ENCODE measurements at places on chromosomes 16 and 17. TPM values are rescaled to one million over a fixed set of nuclear protein-coding genes. Genes with fewer than 3 reads are reported as not detected.

DNA sequence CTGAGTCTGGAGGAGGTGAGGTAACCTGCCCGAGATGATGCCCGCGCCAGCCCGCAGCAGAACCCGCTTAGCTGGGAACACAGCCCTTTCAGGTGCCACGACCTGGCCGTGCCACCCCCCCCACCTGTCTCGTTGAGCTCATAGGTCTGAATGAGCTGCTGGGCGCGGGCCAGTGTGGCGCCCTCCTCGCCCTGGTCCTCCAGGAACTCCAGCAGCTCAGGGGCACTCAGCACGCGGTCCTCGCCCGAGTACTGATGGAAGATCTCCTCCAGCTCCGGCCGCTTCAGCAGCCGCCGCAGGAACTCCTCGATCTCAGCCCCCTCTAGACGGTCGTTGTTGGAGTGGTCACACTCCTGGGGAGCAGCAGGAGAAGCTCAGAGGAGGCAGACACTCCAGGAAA, 13.6 kb downstream of the PLCD3 start:
- H3K4me1 ChIP-seq = peaks cover 36% of the 10 kb centered on the region
- H3K27me3 ChIP-seq = no peaks in the 10 kb centered on the region
- H3K36me3 ChIP-seq = peaks cover 17% of the 10 kb centered on the region
- DNase-seq = no peak

PRSS8 gene
- not detected for total RNA-seq

CDK5R1 gene
- 1.8 TPM for total RNA-seq

PIRT gene
- total RNA-seq = not detected

CFAP97D1 gene
- not detected for total RNA-seq

RHBDF2 gene
- 5.4 TPM for total RNA-seq

COG8 gene
- total RNA-seq = 36.8 TPM

DNA sequence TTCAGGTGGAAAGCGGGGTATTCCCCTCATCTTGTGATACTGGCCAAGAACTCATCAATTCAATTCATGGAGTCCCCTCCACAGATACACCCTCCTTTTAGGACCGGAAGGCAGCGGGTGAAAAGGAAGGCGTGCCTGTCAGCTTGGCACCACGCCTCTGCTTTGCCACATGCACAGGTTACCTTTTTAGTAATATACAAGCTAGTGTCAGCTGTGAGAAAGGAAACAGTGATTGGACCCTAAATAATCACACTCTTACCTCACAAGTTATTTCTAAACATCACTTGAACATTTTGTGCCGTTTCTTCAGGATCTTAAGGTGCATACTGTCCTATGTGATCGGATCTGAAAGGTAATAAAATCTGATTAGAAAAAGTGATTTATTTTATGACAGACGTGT, 15.7 kb downstream of the ZDHHC7 start:
- H3K4me3 ChIP-seq = no peak overlapping the region
- DNase-seq = no peak
- H3K27ac ChIP-seq = peak overlapping the region; percentile 100

AXIN2 gene
- total RNA-seq = 3.7 TPM

DNA sequence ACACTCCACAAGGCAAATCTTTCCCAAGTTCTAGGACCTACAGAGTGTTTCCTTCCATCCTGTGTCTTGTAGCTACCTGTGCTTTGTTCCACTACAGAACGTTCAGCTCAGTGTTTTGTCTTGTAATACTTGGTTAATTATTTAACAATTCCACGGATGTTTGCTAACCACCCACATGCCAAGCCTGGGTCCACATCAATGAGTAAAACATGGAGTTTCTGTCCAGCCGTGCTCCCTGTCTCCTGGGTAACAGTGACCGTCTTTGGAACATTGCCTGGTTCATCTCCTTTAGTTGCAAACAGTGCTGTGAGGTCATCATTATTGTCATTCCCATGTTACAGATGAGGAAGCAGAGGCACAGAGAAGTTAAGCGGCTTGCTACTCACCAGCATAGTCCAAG, 41.3 kb downstream of the IRF8 start:
- peaks cover 62% of the 10 kb centered on the region for H3K27me3 ChIP-seq
- no peaks in the 10 kb centered on the region for H3K36me3 ChIP-seq
- H3K4me1 ChIP-seq = no peaks in the 10 kb centered on the region
- DNase-seq = no peak
- H3K4me3 ChIP-seq = no peak overlapping the region
- no peak overlapping the region for H3K27ac ChIP-seq

DNA sequence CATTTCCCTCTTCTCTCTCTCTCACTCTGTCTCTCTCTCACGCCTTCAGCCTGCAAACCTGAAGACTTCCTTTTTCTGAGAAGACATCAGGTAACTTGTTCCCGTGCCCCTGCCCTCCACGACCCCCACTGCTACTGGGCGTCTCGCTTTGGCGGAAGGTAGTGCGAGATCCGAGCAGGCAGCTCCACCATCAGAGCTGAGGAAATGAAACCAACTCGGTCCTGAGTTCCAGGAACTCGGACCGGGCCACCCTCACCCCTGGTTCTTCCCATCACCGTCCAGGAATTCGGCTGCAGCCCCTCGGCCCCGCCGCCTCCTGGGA, 585 bp downstream of the MLKL start:
- H3K4me3 ChIP-seq = peak overlapping the region; percentile 84
- no peaks in the 10 kb centered on the region for H3K36me3 ChIP-seq
- H3K27me3 ChIP-seq = no peaks in the 10 kb centered on the region
- H3K4me1 ChIP-seq = peaks cover 22% of the 10 kb centered on the region
- no peak for DNase-seq

GRCh38 chr17:8572764-8573163, 57.8 kb downstream of the MYH10 start:
- no peak overlapping the region for H3K27ac ChIP-seq
- no peak for DNase-seq
- no peaks in the 10 kb centered on the region for H3K27me3 ChIP-seq
- H3K4me3 ChIP-seq = no peak overlapping the region
- H3K4me1 ChIP-seq = peaks cover 5% of the 10 kb centered on the region

CHST4 gene
- total RNA-seq = not detected

TNFRSF13B gene
- not detected for total RNA-seq

Measured in chondrocyte (in vitro differentiated cells).